SIG-M5 (cell line): ENCODE measurements at places on chromosomes 5 and 9.

- DNase-seq: no peak
Measured at GRCh38 chr9:100324594-100325200, 28.0 kb downstream of the TEX10 start.

DNA sequence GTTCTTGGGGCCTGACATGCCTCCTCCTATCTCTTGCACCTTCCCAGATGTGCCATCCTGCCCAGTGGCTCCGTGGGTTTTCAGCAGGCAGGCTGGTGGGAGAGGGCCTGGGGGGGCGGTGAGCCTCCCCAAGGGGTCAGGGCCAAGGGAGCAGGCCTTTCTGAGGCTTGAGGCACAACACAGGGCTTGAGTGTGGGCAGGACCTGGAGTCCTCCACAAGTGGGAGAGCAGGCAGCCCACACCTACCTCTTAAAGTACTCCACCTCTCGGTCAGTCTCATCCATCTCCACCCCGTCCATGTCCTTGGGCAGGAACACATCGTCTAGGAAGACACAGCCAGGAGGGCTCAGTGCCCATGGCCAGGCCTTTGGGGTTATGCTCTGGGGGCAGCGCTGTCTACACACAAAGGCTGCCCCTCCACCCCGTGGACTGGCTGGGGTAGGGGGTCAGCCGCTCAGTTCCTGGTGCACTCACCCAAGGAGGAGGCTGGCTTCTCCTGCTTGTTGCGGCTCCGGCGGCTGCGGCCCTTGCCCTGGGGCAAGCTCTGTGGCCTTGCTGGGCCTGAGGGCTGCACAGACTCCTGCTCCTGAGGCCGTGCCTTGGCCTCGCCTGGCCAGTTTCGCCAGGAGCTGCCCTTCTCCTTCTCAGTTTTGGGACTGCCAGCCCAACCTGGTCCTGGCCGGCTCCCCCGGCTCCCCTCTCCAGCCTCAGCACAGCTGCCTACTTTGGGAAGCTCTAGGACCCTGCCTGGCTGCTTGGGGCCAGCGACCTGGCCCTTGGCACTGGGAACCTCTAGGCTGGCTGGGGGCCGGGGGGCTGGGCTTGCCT, 7.2 kb upstream of the DDX41 start:
- DNase-seq: no peak

DNA sequence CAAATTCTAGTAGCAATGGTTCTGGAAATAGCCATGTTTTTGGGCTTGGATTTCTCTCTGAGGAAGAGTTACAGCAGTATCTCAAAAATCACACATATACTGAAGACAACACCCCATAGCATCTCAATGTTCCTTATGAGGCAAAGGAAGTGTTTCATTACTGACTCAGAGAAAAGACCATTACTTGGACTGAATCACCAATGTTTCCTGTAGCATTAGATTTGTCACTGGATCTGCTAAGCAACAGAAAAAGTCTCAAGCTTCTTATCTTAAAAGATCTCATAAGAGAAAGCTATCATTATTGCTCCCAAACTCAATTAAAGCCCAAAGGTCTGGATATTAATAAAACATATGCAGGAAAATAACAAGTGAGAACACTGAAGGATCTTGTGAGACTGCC, 272.4 kb downstream of the ADAMTS6 start:
- no peak for DNase-seq

DNA sequence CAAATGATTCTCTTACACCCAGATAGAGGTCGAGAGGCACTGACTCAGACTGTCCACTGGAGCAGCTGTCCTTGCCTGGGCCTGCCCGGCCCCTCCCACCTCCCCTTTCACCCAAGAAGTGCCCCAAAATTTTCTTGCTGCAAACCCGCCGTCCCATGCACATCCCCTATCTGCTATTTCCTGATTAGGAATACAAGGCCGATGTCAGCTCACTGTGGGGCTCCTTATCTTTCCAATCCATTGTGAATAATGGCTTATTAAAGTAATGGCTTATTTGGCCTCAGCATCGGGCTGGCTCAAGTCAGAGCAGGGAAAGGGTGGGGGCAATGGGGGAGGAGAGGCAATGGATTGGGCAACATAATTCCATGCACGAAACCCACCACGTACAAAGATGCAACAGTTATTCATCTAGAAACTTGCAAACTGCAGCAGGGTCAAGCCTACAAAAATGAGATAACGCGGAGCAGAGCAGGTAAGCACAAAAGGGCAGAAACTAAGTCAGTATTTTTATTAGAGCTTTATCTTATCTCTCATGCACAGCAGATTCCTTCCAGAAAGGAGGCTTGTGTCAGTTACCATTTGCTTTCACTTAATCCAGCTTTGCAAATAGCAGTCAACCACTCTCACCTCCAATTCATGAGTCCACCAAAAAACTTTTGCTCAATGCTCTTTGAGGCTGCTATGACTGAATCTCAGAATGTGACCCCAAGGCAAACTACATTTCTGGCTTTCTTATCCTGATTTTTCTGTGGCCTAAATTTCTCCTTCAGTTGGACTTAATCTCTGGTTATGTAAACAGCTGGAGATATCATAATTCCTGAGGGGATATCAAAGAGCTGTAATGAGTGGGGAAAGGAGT, 138.2 kb upstream of the OSMR start:
- DNase-seq: no peak

DNA sequence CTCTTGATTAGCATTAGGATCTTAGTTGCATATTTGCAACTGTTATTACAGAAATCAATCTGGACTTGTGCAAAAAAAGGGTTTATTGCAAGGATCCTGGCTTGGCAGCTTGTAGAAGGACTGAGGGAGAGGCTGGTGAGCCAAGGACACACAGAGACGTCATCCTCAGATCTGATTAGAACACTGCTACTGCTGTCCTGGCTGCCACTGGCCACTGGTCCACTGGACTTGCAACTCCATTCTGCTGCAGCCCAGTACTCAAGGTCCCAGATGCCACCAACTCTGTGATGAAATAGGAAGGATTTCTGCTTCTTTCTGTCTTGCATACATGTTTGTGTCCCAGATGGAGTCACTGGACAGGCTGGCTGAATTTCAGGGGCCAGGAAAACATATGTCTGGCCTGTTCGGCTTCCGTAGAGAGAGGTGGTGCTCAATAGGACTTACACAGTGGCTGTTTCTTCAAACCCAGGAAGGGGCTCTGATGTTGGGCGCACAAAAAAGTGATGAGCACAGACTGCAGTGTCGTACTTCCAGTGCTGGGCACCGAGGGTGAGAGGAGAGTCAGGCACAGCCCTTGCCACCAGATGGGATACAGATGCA, 68.9 kb upstream of the SH3PXD2B start:
- DNase-seq: no peak
